Activated CD4-positive, alpha-beta T cell treated with anti-CD3 and anti-CD28 coated beads, Interleukin-2, amount 10 ng/mL, durations not matched to agents 7 days and 5 days (primary cell): ENCODE measurements at places on chromosomes 13 and 19.

- DNase-seq = no peak
These were observed 16.1 kb downstream of the KLF5 start for GRCh38 chr13:73074926-73075325.

GRCh38 chr19:4654437-4655361 lies 15.4 kb downstream of the TNFAIP8L1 start:
- no peak for DNase-seq

GRCh38 chr13:95354680-95355487 lies 53.6 kb upstream of the ABCC4 start:
- DNase-seq = no peak

GRCh38 chr13:19634256-19634740 lies 839 bp downstream of the MPHOSPH8 start:
- DNase-seq = no peak

- no peak for DNase-seq
These were observed 35.3 kb upstream of the CD177 start for GRCh38 chr19:43318203-43318602.

GRCh38 chr13:96934889-96935489 lies 59.3 kb downstream of the OXGR1 start:
- no peak for DNase-seq

- no peak for DNase-seq
These were observed 36.8 kb downstream of the PPP2R1A start for GRCh38 chr19:52226652-52227051.

DNA sequence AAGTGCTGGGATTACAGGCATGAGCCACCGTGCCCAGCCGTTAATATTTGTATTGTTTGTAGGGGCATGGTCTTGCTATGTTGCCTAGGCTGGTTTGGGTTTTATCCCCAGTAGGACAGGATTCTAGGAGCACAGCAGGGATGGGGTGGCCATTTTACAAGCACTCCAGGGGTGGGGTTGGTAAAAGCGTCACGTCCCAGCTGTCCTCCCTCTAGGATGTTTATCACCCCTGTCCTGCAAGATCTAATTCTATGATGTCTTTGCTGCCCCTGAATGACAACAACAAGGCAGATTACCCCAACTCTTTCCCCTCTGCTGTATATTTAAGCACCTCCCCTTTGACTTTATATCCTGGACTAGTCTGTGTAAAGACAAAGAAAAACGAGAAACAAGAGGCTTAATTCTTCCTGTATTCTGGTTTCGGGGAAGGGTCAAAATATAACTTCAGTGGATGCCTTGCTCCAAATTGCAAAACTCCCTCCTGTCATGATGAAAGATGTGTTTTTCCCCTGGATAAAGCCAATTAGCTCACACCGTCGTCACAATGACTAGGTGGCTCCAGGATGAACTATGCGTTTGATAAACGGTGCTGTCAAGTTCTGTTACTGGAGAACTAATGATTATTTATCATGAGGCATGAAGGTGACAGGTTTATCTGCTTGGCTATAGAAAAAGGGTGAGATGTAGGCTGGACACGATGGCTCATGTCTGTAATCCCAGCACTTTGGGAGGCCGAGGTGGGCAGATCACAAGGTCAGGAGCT lies 27.8 kb upstream of the OR1M1 start:
- DNase-seq = no peak

GRCh38 chr19:51607077-51607476 lies 23.1 kb downstream of the SIGLEC5 start:
- DNase-seq = no peak

GRCh38 chr13:76732367-76732766 lies 153.8 kb downstream of the KCTD12 start:
- no peak for DNase-seq

- DNase-seq = peak; percentile 71
These were observed 64.2 kb upstream of the UQCRFS1 start for GRCh38 chr19:29277102-29277501.

DNA sequence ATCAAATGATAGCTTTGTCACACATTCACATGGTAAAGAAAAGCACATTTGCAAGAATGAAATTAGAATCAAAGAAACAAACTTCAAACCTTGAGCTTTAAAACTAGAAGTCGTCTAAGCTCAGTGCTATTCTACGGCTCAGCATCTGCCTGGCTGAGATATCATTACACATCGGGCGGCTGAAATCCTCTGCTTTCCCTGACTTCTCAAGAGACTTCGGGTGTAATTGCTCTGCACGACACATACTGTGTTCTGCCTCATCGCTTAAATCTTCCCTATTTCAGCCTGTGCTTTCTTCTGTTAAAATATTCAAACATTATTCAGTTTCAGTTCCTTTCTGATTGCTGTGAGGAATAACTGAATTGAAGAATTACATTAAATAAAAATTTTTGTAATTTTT lies 265.3 kb downstream of the NALCN start:
- DNase-seq = no peak

DNA sequence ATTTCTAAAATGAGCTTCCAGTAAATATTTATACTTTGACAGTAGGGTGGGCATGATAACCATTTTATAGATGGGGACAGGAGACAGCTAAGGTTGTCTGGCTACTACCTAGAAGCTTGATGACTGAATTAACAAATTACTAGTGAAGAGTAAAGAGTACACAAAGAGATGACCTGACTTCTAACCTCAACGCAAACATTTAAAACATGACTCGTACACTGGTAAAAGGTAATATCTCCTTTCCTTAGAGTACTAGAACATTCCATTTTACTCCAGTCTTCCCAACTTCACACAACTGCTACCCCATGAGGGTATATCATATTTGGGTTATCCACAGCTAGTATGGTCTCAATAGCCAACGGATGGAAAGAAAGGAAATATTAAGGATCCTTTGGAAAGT lies 258.9 kb downstream of the FOXO1 start:
- DNase-seq = no peak

DNA sequence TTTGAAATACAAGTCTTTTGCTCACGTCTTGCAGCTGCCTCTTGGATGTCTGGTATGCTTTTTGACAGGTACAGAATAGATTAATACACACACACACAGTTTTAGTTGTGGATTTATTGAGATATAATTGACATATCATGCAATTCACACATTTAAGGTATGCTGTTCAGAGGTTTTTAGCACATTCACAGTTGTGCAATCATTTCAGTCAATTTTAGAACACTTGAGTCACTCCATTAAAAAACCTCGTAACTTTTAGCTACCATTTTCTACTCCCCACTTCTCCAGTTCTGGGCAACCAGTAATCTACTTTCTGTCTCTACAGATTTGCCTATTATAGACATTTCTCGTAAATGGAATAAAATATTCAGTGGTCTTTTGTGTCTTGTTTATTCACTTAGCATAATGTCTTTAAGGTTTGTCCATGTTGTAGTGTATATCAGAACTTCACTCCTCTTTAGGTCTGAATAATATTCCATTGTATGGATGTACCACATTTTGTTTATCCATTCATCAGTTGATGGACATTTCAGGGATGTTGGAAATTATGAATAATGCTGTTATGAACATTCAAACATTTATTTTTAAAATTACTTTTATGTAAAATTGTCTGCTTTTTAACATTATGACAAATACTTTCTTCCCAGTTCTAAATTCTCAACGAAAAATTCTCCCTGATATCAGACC lies 2.5 kb upstream of the ZMYM2 start:
- DNase-seq = no peak

- no peak for DNase-seq
These were observed 117.2 kb downstream of the IRS2 start for GRCh38 chr13:109669234-109669612.

GRCh38 chr19:16896146-16897028 lies 7.6 kb downstream of the F2RL3 start:
- no peak for DNase-seq

- no peak for DNase-seq
These were observed 3.2 kb downstream of the ZNF699 start for GRCh38 chr19:9306443-9306842.

DNA sequence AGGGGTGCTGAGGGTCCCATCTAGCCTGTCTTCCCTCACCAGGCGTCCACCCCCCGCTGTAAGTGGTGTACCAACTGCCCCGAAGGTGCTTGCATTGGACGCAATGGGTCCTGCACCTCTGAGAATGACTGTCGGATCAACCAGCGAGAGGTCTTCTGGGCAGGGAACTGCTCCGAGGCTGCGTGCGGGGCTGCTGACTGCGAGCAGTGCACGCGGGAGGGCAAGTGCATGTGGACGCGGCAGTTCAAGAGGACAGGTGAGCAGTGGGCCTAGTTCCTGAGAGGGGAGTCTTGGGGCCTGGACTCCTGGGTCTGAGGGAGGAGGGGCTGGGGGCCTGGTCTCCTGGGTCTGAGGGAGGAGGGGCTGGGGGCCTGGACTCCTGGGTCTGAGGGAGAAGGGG lies 27.8 kb downstream of the CNFN start:
- DNase-seq = no peak

GRCh38 chr13:33090755-33091414 lies 74.7 kb downstream of the KL start:
- no peak for DNase-seq

GRCh38 chr19:4645718-4646117 lies 6.4 kb downstream of the TNFAIP8L1 start:
- DNase-seq = no peak

DNA sequence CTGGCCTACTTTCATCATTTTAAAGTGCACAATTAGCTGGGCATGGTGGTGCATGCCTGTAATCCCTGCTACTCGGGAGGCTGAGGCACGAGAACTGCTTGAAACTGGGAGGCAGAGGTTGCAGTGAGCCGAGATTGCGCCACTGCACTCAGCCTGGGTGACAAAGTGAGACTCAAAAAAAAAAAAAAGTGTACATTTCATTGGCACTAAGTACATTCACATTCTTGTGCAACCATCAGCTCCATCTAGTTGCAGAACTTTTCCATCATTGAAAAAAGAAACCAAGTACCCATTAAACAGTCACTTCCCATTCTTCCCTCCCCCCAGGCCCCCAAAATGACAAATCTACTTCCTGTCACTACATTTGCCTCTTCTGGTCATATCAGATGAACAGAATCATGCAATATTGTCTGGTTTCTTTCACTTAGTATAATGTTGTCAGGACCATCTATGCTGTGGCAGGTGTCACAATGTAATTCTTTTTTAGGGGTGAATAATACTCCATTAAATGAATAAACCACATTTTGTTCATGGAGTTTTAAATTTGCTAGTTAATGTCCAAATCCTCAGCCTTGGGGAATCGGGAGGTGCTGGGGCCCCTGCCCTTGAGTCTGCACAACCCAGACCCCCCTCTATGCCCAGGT lies 7.4 kb upstream of the SIGLEC11 start:
- no peak for DNase-seq

DNA sequence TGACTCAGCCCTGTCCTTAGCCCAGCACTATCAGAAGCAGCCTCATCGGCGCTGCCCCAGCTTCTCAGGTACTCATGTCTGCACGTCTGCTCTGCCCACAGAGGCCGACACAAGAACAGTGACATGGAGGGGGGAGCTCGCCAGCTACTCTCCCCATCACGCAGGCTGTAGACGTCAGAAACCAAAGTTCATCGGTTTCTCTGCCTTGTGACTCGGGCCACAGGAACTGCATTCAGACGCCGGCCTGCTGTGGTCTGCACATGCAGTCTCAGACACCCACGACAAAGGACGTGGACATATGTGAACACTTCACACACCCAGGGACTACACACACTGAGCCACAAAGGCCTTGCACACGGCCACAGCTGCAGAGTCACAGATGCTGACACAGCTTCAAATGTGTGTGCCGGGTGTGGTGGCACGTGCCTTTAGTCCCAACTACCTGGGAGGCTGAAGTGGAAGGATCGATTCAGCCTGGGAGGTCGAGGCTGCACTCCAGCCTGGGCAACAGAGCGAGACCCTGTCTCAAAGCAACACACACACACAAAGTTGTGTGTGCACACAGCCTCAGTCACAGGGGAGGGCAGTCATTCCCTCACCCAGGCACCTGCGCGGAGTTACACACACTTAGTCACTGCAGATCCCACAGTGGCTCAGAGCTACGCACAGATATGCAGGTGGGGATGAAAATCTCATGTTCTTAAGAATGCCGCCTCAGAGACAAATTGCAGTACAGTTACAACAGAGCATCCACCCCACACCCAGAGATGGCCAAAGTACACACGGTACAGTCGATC lies 4.9 kb upstream of the ZFP36 start:
- peak; percentile 80 for DNase-seq

DNA sequence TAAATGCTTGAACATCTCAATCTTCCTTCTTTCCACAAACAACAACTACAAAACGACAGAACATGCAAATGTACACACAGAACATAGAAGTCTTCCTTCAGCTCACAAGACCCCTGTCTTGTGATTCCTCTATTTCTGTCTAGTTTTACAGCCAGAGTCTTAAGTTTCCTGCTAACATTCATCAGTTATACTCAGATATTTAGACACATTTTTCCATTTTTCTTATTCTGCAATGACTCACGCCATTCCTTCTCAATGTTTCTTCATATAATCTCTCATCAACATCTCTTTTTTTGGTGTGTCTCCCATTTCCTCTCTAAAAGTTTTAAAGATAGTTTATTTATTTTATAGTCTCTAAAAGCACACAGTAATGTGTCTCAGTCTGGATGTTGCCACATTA lies 1872.9 kb upstream of the PCDH20 start:
- DNase-seq = no peak

GRCh38 chr19:10808937-10809649 lies 26.9 kb downstream of the TMED1 start:
- DNase-seq = peak; percentile 53

DNA sequence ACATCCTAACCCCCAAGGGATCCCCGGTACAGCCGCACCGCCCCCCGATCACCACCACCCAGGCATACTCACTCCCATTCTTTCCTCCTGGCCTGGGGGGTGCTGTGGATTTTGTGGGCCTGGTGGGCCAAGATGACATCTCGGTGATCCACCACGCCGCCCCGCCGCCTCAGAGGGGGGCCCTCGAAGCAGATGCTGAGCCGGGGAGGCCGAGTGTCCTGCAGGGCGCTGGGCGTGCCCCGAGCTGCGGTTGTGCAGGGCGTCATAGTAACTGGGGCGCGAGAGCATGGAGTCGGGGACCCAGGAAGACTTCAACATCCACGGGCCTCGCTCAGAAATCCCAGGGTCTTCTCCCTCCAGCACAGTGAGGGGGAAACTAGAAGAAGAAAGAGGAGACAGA lies 93.4 kb upstream of the CACNA1A start:
- DNase-seq = no peak

- DNase-seq = no peak
These were observed 510.5 kb downstream of the SLITRK6 start for GRCh38 chr13:85288698-85289097.

DNA sequence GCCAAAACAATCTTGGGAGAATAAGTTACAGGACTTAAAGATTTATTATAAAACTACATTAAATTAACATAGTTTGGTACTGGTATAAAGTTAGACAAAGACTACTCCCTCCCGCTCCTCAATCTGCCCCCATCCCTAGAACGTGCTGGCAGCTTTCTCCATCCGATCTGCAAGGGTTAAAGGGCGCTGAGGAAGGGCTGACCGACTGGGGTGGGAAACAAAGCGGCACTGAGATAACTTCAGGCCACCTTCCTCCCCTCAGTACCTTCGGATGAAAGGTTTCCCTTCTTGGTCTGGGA lies 790 bp upstream of the SUGT1 start:
- DNase-seq = no peak

DNA sequence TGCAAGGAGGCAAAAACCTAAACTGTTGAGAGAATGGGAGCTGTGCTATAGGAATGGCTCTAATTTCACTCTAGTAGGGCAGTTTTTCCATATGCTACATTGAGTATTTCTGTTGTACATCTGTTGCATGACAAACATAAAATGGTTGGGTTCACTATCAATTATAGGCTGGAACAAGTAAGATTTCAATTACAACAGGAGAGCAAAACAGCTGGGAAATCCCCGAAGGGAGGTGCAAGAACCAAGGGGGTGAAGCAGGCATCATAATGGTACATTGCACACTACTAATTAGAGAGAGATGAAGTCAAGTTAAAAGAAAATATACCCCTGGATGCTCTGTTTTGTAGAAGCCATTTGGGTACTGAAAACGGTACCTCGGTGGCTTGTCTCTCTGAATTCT lies 389.5 kb downstream of the PCDH9 start:
- DNase-seq = no peak
